Mammary microvascular endothelial cell (primary cell): ENCODE measurements at places on chromosomes 12 and 14. TPM values are rescaled to one million over a fixed set of nuclear protein-coding genes. Genes with fewer than 3 reads are reported as not detected.

Gene FOXG1
- total RNA-seq, result under 0.01 TPM in 1 of 2 replicates, not detected in the other

Gene FOXN4
- total RNA-seq, result not detected in 2 replicates

Gene TBX3
- 25.9 and 32.1 TPM in 2 replicates for total RNA-seq

Gene INHBE
- total RNA-seq, result 0.05 TPM in 1 of 2 replicates, not detected in the other

Gene OR4K5
- total RNA-seq, result not detected in 2 replicates

Gene CRIP1
- total RNA-seq, result 9.3 and 15.8 TPM in 2 replicates
